ENCODE measurements at places on chromosomes 1 and 21.

- DNase-seq: no peak
Measured at GRCh38 chr1:30353637-30354036, 369.7 kb downstream of the MATN1 start.

- no peak for DNase-seq
Measured at GRCh38 chr1:88979054-88979748, 13.2 kb downstream of the KYAT3 start.

- DNase-seq: no peak
Measured at GRCh38 chr1:72283307-72284083, 1.2 kb upstream of the NEGR1 start.

DNA sequence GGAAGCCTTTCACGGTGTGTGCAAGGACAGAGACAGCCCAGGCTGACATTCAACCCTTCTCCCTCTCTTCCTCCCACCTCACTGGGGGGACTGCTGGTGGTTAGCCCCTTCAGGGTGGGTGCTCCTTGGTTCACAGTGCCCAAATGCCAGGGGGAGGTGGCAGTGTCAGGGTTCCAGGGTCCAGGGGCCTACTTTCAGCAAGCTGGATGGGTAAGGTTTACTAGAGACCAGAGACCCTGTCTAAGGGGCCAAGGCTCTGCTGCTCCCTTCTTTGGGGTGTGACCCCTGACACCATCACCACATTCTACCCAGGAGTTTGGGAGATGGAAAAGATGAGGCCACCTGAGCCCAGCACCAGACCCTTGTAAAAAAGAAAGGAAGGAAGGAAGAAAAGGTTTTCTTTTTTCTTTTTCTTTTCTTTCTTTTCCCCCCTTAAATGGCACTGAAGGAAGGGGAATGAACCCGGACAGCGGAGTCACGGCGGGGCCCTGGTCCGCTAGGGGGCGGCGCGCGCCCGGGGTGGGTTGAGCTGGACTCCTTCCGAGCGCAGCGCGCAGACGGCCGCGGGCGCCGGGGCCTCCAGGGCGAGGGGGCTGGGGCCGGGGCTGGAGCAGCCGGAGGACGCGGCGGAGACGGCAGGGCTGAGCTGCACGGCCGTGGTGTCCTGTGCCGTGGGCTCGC lies 18.8 kb downstream of the KNCN start:
- DNase-seq: peak; percentile 55

DNA sequence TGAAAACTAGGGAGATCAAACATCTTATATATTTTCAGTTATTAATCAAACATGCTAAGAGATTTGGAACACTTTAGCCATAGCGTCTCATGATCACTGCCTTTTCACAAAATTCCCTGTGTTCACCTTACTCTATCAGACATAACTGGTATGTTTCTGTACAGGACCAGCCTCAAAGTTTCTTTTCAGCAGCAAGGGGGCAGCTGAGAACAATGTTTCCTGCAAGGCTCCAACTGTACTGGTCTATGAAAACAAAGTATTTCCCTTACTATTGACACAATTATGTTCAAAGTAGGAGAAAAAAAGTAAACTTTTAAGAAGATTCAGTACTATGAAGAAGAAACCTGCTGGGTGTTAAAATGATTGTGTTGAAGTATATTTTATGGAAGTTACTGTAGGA lies 98.5 kb downstream of the ATF6 start:
- DNase-seq: no peak

- DNase-seq: no peak
Measured at GRCh38 chr1:234969581-234970400, 158.8 kb downstream of the TOMM20 start.

DNA sequence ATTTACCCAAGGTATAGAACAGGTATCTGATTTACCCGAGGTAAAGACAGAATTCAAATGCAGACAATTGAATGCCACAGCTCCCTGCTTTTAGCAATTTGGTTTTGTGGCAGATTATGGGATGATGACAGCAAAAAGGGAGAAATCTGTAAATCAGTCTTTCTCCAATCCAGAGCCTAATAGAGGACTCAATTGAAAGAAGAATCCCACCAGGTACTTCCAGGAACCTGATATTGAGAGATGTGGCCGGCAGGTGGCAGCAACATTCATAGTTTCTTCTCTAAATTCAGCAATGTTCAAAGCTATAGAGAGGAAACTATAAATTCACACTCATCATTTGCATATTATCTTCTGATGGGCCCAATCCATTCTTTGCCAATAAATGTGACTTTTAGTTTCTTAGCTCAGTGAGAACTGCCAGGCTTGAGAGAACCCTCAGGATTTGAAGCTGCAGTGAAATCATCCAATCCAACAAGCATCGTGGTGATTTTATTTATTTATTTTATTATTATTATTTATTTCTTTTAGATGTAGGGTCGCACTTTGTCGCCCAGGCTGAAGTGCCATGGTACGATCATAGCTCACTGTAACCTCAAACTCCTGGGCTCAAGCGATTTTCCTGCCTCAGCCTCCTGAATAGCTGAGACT lies 9.8 kb upstream of the PHACTR4 start:
- DNase-seq: peak; percentile 63

DNA sequence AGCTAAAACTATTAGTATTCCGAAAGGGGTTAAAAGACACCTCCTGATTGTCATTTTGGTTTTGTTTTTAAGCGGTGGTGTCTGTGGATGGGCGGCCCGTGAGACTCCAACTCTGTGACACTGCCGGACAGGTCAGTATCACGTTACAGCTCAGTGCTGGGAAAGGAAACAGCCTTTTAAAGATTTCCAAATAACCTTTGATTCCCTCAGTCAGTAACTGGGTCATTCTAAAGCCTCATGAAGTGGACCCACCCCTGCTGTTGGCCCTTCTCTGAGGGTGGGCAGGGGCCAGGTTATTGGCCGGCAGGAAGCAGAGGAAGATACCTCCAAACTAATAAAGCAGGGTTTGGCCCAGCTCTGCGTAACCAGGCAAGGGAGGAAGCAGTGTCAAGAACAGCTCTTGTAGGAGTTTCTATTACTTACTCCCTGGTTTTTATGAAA lies 2.3 kb downstream of the RHOU start:
- DNase-seq: no peak

GRCh38 chr1:199948587-199949280 lies 78.8 kb upstream of the NR5A2 start:
- no peak for DNase-seq

GRCh38 chr1:223018534-223018933 lies 124.5 kb downstream of the TLR5 start:
- DNase-seq: no peak

GRCh38 chr1:35278886-35279554 lies 10.5 kb downstream of the ZMYM4 start:
- DNase-seq: no peak

DNA sequence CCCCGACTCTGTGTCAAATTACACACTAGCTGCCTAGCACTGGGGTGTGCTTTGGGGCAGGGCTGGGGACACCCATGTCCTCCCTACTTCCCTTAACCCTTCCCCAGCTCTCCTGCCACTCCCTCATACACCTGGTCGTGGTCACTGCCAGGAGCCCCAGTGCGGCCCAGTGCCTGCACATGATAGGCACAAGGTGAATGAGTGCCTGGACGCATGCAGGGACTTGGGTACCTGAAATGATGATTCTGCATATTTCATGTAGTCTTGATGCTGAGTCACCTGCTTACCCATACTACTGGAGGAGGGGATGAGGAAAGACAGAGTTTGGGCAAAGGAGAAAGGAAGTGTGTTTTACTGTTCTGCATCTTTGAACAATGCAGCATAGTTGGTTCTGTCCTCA lies 1.5 kb upstream of the VANGL2 start:
- DNase-seq: no peak

GRCh38 chr1:4595341-4596225 lies 58.8 kb upstream of the AJAP1 start:
- DNase-seq: no peak

GRCh38 chr1:116667575-116668105 lies at the start of gene IGSF3:
Gene IGSF3 (minus strand): TSS chr1:116667733. CDS start chr1:116666326, 1,407 bp downstream.
- DNase-seq: peak; percentile 54

DNA sequence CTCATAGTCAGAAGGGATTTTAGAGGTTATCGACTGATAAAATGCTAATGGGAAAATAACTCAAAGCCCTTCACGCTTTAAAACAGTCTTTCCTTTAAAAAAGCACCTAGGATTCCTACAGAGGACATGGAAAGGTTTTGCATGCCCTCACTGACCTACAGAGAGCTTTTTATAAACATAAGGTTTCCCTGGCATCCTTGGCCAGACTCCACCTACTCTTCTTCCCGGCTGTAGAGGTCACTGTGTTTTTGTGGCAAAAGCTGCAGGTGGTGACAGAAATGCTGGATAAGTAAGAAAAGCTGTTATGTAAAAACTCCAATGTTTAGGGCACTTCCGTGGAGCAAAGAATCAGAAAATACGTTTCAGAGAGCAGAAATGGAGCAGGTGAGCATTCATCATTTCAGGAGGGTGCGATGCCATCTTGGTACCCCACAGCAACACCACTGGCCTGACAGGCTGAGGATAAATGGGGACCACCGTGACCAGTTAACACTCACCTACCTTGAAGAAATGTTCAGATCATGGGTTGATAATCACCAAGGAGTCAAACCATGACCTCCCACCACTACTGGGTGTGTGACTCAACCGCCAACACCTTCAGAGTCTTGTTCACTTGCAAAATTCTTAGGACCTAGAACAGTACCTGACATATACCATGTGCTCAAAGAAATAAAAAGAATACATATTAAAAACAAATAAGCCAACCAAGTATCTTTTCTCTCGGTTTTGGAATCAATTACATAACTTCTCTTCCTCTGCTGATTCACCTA lies 46.6 kb downstream of the SSBP3 start:
- no peak for DNase-seq

DNA sequence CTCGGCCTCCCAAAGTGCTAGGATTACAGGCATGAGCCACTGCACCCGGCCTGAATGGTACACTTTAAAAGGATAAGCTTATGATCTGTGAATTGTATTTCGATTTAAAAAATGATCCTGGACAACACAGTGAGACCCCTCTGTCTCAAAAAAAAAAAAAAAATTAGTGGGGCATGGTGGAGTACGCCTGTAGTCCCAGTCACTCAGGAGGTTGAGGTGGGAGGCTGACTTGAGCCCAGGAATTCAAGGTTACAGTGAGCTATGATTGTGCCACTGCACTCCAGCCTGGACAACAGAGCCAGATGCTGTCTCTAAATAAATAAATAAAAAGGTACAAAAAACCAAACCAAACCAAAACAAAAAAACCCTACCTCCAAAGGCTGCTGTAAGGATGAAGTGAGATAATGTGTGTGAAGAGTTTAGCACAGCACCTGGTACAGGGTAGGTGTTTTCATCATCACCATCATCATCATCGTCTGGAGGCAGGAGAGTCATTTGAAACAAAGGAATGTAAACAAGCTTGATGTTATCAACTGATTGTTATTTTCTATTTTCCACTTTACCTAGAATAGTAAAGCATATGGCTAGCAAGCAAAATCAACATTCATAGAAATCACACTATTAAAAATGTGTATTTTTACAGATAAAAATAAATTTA lies 22.5 kb upstream of the HTR1D start:
- no peak for DNase-seq

- DNase-seq: no peak
Measured at GRCh38 chr1:53448241-53448841, 10.9 kb upstream of the DMRTB1 start.

DNA sequence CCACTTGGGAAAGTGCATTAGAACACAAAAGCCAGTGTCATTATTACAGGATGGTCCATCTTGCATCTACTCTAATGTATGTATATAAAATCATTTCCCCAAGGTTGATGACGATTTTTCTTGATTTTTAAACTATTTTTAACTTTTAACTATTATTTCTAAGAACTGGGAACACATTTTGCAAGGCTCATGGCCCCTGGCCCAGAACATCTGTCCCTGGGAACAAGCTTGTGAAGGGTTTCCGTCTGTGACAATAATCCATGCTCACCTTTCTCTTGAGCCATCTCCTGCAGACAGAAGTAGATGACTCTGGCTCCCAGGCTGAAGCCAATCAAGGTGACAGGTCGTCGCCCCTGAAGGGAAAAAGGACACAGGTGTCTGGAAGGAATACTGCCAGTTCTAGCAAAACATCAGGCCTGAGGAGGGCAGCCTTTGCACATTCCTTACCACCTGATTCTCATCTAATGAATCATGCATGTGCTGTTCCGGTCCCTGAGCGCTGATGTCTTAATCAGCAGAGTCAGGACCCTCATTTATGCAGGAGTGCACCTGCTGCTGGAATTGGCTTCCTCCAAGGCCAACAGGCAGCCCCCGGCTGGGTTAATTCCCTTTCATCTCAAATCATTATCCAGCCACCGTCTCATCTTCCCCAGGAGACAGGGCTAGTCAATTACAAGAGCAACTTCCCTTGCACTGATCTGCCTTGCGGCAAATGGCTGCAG lies 62.5 kb downstream of the TMCO4 start:
- no peak for DNase-seq

DNA sequence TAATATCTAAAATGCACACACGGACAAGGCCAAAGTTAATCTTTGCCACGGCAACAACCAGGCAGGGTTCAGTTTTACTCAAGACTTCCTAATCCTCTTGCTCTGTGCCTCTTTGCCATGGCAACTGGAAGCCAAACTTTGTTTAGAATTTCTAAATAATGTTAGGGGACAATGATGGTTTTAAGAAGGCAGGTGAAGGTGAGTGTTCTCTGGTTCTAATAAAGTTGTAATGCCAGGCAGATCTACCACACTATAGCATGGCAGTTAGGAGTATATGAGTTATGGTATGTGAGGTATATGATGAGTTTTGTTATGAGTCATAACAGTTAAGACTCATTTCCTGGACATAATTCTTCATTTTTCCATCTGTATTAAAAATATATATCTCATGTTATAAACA lies 2.7 kb downstream of the PTPRC start:
- no peak for DNase-seq

DNA sequence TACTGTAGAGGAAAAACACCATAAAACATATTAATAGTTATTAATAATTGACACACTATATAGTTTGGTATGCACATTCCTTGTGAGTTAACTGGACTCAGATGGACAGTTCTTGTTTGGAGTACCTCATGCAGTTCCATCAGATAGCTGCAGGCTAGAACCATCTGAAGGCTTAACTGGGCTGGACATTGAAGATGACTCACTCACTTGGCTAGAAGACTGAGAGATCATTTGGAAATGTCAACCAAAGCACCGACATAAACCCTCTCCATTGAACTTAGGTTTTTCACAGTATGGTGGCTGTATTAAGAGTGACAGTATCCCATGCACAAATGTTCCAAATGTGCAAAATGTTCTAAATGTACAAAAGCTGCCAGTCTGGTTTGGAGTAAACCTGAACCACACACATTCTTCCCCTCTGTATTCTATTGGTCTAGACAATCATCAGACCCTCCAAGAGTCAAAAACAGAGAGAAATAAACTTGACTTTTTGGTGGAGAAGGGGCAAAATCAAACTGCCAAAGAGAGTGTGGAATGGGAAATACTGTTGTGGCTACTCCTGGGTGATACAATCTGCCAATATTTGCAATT lies 708.4 kb downstream of the KCNT2 start:
- no peak for DNase-seq

- no peak for DNase-seq
Measured at GRCh38 chr1:179107706-179108629, 26.1 kb downstream of the TOR3A start.

GRCh38 chr1:91754348-91754747 lies 131.6 kb downstream of the TGFBR3 start:
- no peak for DNase-seq

Data from stimulated activated CD4-positive, alpha-beta T cell treated with anti-CD3 and anti-CD28 coated beads, Interleukin-4, amount 100 ng/mL, for 48 hours (primary cell).